ENCODE measurements at places on chromosomes 6 and 20.

DNA sequence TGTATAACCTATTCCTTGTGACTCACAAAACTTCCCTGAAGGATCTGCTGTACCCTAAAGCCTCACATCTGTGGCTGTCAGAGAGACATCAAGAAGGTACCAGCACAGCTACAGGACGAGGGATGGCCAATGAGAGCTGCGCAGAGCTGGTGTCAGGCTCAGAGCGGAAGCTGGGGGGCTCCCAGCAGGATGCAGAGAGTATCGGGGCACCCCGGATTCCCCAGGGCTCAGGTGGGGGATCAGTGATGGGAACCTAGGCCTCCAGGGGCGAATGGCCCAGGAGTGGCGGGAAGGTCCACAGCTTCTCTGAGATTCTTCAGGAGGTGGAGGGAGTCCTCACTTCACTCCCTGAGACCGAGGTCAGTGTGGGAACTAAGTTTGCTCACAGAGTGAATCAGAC, 30.9 kb upstream of the SMOC2 start:
- H3K27ac ChIP-seq: no peak overlapping the region
- peak; percentile 4 for DNase-seq
- H3K4me1 ChIP-seq: no peaks in the 10 kb centered on the region
- H3K4me3 ChIP-seq: no peak overlapping the region
- H3K27me3 ChIP-seq: no peaks in the 10 kb centered on the region
- H3K36me3 ChIP-seq: no peaks in the 10 kb centered on the region

DNA sequence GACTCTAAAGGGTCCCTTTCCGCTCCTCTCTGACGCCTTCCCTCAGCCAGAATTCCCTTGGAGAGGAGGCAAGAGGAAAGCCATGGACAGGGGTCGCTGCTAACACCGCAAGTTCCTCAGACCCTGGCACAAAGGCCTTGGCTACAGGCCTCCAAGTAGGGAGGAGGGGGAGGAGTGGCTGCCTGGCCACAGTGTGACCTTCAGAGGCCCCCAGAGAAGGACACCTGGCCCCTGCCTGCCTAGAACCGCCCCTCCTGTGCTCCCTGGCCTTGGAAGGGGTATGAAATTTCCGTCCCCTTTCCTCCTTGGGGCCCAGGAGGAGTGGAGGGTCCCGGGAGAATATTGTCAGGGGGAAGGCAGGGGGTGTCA, 2.7 kb downstream of the VEGFA start:
- H3K4me1 ChIP-seq: peaks cover 5% of the 10 kb centered on the region
- no peaks in the 10 kb centered on the region for H3K27me3 ChIP-seq
- no peak for DNase-seq
- H3K36me3 ChIP-seq: no peaks in the 10 kb centered on the region
- peak overlapping the region; percentile 89 for H3K27ac ChIP-seq

GRCh38 chr20:22584522-22584921, at the start of gene FOXA2:
TSS of gene FOXA2 (minus strand) at chr20:22584572. CDS start at chr20:22584278, 294 bp downstream.
- no peak for DNase-seq
- no peaks in the 10 kb centered on the region for H3K27me3 ChIP-seq
- H3K4me1 ChIP-seq: peaks cover 6% of the 10 kb centered on the region
- no peaks in the 10 kb centered on the region for H3K36me3 ChIP-seq
- H3K4me3 ChIP-seq: no peak within 1 kb of the TSS

GRCh38 chr6:32912951-32913350, 27.9 kb downstream of the HLA-DMB start:
- H3K27me3 ChIP-seq: no peaks in the 10 kb centered on the region
- no peaks in the 10 kb centered on the region for H3K4me1 ChIP-seq
- no peak overlapping the region for H3K4me3 ChIP-seq
- DNase-seq: no peak

DNA sequence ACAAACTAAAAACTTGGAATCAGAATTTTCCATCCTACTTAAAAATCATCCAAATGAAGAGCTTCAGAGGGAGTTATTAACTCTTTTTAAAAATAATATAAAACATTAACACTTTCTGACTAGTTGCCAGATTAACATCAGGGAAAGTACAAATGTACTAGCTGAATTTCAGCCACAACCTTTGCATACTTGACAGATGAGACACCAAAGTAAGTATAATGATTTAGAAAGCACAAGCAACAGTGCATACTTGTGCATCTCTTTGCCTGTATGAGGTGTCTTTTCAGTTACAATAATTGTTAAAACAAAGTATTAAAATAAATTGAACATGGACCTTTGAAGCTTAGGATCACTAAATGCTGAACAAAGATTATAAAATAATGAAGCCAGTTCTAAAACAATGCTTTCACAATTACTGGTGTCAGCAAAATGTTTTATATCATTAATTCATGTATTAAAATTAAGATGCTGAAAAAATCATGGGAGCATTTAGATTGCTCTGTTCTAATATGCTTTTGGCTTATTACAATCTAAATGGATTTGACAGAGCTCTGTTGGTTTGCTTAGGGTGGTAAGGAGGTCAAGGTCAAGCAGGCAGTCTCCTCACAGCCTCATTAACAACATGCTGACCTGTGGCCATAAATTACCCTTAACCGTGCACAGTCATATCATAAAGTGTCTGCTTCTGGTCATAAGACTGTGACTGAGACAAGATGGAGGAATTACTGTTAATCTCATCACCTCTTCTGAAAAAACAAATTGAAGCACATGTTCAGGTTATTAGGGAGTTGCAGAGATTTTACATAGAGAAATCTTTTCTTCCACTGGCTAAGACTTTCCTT, 15.1 kb downstream of the RNF217 start:
- no peak overlapping the region for H3K4me3 ChIP-seq
- H3K4me1 ChIP-seq: no peaks in the 10 kb centered on the region
- DNase-seq: no peak

DNA sequence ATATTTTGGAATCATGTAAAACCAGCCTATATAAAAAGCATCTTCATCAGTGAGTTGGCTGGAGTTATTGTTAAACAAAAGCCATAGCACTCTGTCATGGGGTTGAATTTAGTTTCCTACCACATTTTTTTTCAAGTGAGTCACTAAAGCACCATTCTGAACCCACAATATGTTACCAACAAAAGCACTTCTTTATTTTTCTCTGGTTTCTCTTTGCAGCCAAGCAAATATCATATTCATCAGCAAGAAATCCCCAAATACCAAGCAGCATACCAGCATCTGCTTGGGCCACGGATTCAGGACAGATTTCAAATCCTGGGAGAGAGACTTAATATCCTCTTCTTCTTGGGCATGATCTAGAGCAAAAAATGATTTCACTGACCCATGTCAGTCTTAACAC, 441.4 kb downstream of the BCKDHB start:
- no peak overlapping the region for H3K27ac ChIP-seq
- no peaks in the 10 kb centered on the region for H3K36me3 ChIP-seq
- H3K4me1 ChIP-seq: no peaks in the 10 kb centered on the region
- no peaks in the 10 kb centered on the region for H3K27me3 ChIP-seq

DNA sequence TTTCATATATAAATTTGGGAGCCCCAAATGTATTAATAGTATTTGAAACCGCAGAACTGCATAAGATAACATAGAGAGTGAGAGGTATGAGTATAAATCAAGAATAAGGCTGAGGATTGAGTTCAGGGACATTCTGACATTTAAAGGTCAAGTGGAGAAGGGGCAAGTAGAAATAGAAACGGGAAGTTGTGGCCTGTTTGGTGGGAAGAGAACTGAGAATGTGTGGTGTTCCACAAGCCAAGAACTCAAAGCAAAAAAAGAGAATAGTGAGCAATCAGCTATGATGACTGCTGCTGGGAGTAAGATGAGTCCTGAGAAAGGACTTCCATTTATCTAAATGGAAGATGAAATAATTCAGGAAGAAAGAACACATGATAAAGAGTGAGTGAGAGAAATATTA, 418.4 kb downstream of the CD109 start:
- no peak overlapping the region for H3K4me3 ChIP-seq
- no peak for DNase-seq
- no peaks in the 10 kb centered on the region for H3K36me3 ChIP-seq
- no peaks in the 10 kb centered on the region for H3K4me1 ChIP-seq
- no peak overlapping the region for H3K27ac ChIP-seq
- H3K27me3 ChIP-seq: no peaks in the 10 kb centered on the region

GRCh38 chr6:5219011-5219691, 41.6 kb downstream of the LYRM4 start:
- H3K27ac ChIP-seq: peak overlapping the region; percentile 3
- H3K4me1 ChIP-seq: no peaks in the 10 kb centered on the region
- no peak overlapping the region for H3K4me3 ChIP-seq

DNA sequence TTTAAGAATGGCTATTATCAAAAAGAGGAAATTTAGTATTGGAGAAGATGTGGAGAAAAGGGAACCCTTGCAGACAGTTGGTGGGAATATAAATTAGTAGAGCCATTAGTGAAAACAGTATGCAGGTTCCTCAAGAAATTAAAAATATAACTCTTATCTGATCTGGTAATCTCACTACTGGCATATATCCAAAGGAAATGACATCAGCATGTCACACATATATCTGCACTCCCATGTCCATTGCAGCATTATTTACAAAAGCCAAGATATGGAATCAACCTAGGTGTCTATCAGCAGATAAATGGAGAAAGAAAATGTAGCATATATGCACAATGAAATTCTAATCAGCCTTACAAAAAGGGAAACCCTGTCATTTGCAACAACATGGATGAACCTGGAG, 2.6 kb downstream of the SIRPG start:
- H3K27ac ChIP-seq: no peak overlapping the region
- no peaks in the 10 kb centered on the region for H3K27me3 ChIP-seq
- no peak overlapping the region for H3K4me3 ChIP-seq

GRCh38 chr6:22697306-22697705, 127.9 kb downstream of the HDGFL1 start:
- H3K4me1 ChIP-seq: no peaks in the 10 kb centered on the region
- no peak overlapping the region for H3K4me3 ChIP-seq
- no peaks in the 10 kb centered on the region for H3K36me3 ChIP-seq

DNA sequence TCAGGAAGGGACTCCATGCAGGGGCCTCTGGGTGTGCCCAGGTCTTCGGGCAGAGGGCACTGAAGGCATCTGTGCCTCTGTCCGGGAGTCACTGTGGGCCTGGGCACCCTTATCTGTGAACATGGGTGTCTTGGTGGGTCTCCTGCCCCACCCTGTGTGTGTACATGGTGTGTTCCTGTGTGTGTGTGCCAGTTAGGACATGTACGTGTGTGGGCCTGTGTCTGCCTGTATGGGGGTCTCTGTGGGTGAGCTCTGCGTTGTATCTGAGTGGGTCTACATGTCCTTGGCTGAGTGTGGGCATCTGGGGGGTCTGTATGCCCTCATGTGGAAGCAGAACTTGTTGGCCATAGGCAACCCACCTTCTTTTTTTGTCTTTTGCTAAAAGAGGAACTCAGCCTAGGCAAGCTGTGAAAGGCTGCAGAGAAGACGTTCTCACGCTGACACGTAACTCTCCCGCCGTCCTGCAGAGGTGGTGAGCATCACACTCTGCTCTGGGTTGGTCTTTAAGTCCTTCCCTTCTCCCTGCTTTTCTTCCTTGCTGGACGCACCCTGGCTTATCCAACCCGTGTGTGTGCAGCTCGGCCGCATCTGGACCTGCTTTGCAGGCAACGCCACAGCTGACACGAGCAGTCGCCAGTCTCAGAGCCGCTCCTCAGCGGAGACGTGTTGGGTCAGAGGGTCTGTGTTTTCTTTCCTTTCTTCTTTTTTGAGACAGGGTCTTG, 532 bp upstream of the NPBWR2 start:
- no peak overlapping the region for H3K27ac ChIP-seq
- H3K27me3 ChIP-seq: peaks cover 2% of the 10 kb centered on the region
- H3K4me1 ChIP-seq: no peaks in the 10 kb centered on the region
- no peak overlapping the region for H3K4me3 ChIP-seq
- H3K36me3 ChIP-seq: no peaks in the 10 kb centered on the region
- DNase-seq: no peak

GRCh38 chr6:42960243-42961019, at the start of gene GNMT:
TSS of gene GNMT (plus strand) at chr6:42960754. CDS start at chr6:42960768, 14 bp downstream.
- peaks cover 6% of the 10 kb centered on the region for H3K4me1 ChIP-seq
- no peaks in the 10 kb centered on the region for H3K36me3 ChIP-seq
- H3K27ac ChIP-seq: no peak within 1 kb of the TSS
- peak within 1 kb of the TSS; percentile 41 for H3K4me3 ChIP-seq
- DNase-seq: peak; percentile 39

Data from uterus (tissue), 4 donors.